ENCODE measurements at places on chromosomes 6 and 20.

DNA sequence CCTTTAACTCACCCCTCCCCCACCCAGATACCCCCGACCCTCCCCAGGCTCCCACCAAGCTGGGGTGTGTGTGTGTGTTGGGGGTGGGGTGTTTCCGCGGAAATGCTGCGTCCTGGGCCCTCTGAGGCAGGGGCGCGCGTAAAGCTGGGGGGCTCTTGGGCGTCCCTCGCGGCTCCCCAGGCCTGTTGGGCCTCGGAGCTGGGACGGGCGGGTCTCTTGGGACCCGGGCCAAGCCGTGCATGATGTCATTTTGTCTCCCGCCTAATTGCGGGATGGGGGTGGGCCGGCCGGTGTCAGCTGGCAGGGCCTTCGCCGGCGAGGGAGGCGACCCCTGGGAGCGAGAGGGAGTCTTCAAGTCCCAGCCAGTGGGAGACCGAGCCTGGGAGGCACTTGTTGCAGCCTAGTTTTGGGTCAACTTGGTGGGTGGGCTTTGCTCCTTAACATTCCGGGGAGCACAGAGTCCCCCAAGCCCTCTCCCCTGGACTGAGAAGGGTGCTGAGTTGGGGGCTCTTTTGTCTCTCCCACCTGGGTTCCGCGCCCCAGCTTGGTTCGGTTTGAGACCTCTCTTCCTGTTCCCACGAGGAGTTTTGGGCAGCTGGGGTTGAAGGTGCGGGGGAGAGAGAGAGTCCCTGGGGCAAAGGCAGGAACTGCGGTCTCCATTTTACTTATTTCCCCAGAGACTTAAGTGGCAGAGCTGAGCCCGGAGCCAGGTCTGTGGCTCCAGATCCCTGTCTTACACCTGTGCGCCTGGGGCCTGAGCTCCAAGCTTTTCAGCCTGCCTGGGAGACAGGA is 623 bp downstream of the MYBL2 start:
- no peak for DNase-seq

DNA sequence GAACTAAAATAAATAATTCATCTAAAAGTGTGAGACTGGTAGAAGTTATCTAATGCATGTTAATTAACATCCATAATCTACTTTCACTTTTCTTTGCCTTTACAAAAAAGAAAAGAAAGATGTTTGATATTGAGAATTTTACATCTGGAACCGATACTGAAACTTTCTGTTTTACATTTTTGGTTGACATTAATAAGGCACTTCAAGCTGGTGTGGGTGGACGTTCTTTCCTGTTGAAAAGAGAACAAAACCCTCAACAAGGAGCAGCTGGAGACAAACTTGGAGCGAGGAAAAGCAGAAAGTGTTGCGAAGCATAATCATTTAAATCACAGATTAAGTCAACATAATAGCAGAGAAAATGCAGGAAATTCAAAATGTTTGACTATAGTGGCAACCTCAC is 575.2 kb upstream of the ADGRB3 start:
- no peak for DNase-seq

DNA sequence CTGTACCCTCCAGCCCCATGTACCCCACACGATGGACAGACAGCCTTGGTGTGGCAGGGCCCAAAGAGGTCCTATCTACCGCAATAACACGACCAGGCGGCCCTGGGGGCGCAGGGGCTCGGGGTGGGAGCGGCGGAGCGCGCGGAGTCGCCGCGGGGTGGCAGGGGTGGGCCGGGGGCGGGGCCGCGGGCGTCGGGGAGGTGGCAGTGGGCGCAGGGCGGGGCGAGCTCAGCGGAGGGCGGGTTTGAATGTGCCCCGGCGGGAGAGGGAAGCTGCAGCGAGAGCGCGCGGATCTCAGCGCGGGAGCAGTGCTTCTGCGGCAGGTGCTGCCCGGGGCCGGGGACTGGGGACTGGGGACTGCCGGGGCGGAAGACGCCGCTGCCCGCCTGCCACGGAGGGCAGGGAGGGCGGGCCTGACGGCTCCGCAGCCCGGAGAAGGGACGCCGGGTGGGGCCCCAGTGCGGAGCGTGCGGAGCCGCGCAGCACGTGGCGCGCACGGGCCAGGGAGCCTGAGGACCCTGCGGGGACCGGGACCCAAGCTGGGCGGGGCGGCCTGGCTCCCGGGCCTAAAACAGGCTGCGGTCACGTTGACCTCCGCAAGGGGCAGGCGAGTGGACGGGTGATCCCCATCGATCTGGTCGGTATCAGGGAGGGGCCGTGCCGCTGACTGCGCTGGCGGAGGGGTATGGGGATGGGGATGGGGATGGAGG is at the start of gene SLC29A1:
TSS of gene SLC29A1 (plus strand) at position 277 of the 710 bp plus-strand sequence. CDS start 3,719 bp downstream, outside the sequence.
- DNase-seq = peak; percentile 91

GRCh38 chr6:42372699-42373098 is 79.0 kb downstream of the TRERF1 start:
- DNase-seq = no peak
